ENCODE measurements at places on chromosomes 3 and 15.

DNA sequence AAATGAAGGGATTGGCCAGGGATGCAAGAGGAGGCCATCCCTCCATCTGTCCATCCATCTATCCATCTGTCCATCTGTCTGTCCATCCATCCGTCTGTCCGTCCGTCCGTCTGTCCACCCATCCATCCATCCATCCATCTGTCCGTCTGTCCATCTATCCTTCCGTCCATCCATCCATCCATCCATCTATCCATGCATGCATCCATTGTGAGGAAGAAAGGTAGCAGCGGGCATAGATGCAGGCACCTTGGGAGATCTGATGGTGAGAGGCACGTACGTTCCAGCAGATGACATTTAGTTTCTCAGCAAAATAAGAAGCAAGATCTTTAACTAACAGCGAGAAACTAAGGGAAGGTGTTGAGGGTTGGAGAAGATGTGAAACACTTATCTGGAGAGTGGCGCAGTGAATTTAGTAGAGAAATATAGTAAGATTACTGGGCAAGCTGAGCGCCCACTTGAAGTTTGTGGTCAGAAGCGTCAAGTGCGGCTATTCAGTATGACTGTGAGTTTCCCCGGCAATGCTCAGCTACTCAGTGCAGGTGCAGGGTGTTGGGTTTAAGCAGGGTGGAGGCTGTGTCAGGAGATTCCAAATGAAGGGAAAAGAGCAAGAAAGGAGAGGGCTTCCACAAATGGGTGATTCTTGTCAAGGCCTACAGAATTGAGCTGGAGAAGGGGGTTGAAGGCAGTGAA, 22.4 kb upstream of the SRP14 start:
- no peak for DNase-seq

GRCh38 chr15:63994073-63994600, 52.1 kb downstream of the DAPK2 start:
- no peak for DNase-seq

DNA sequence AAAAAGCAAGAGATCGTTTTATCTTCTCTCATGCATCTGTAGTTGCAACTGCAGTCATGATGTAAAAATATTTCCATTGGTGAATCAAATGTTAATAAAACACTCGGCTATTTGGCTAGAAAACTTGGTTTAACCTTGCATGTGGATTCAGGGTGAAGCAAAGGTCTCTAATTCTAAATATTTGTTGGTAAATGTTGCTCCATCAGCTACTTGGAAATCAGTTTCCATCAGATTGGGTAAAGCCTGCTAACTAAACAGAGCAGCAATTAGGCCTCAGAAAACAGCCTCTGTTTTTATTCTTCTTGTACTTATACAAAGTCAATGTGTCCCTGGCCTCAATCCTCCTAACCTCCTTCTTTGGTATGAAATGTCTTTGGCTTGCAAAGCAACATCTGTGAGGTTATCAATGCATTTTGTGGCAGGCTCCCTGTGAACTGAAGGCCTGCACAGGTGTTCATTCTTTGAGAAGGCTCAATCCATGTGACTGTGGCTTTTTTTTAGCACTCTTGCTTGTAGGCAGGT, 312.3 kb downstream of the WDR72 start:
- DNase-seq: no peak

- DNase-seq: no peak
Measured at GRCh38 chr3:162770551-162770950, 1273.9 kb downstream of the OTOL1 start.

GRCh38 chr3:169297214-169297613, 366.3 kb downstream of the MECOM start:
- no peak for DNase-seq

GRCh38 chr3:128549283-128550112, 56.5 kb upstream of the GATA2 start:
- no peak for DNase-seq

DNA sequence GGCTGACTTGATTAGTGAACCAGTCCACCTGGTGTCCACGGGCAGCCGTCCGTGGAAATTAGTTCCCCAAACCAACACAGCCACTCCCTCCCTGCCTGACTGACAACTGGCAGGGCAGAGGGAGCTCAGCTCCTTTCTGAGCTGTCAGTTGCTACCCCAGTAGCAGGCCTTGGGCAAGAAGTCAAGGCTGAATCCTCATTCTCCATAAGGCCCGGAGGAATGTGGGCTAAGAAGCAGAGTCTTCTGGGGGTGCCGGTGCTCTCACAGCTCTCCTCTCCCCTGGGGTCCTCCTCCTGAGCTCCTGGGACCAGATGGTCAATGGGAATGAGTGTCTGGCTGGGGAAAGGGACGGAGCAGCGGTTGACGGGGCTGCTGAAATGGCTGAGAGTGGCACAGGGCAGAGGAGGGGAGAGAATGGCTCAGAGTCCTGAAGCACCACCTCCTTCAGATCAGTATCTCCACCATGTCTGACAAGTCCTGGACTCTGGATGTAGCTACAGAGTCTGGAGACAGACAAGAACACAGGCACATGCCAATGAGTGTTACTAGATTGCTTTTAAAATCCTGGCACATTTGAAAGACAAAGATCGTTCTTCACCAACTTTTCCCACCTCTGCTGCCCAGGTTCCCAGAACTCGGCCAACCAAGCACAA, 16.9 kb downstream of the AMOTL2 start:
- DNase-seq: no peak

GRCh38 chr3:69658514-69659140, 80.6 kb upstream of the MITF start:
- no peak for DNase-seq

GRCh38 chr15:35330048-35330695, 215.8 kb downstream of the DPH6 start:
- no peak for DNase-seq

DNA sequence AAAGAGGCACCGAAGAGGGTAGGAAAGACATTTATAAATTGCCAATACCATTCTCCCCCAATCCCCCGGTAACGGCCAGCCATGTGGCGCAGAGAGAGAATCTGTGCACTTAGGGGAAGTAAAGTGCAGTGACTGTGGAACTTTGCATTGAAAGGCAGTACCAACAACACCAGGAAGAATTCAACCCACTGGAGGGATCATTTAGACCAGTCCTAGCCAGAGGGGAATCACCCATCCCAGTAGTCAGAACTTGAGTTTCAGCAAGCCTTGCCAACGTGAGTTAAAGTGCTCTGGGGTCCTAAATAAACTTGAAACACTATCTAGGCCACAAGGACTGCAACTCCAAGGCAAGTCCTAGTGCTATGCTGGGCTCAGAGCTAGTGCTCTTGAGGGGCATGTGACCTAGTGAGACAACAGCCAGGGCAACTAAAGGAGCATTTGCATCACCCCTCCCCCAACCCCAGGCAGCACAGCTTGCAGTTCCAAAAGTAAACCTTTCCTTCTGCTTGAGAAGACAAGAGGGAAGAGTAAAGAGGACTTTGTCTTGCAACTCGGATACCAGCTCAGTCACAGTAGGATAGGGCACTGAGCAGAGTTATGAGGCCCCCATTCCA, 15.0 kb downstream of the CEP70 start:
- no peak for DNase-seq

GRCh38 chr3:168342946-168343850, 247.5 kb upstream of the GOLIM4 start:
- no peak for DNase-seq

DNA sequence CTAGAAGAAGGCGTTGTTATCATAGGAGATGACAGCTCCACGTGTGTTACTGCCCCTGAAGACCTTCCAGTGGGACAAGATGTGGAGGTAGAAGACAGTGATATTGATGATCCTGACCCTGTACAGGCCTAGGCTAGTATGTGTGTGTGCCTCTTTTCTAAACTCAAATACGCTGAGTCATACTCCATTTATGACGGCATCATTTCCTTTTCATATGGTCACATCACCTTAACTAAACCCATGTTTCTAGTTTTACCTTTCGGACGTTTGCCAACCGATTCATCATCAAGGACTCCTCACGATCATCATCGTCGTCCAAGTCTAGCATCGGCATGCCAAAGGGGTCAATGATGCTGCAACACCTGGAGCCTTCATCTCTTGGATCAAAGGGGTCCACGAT, 149.0 kb downstream of the CBLB start:
- DNase-seq: no peak

DNA sequence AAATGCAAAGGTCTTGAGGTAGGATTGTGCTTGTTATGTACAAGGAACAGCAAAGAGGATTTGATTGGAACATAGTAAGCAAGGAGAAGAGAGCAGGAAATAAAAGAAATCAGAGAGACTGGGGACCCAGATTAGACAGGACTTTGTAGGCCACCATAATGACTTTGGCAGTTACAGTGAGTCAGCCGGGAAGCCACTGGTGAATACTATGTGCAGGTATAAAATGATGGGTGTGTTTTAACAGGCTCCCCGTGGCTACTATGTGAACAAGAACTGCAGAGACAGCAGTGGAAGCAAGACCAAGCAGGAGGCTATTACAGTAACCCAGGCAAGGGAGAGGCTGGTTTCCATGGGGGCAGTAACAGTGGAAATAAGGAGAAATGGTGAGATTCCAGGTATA, 55.2 kb downstream of the NPTN start:
- DNase-seq: no peak

DNA sequence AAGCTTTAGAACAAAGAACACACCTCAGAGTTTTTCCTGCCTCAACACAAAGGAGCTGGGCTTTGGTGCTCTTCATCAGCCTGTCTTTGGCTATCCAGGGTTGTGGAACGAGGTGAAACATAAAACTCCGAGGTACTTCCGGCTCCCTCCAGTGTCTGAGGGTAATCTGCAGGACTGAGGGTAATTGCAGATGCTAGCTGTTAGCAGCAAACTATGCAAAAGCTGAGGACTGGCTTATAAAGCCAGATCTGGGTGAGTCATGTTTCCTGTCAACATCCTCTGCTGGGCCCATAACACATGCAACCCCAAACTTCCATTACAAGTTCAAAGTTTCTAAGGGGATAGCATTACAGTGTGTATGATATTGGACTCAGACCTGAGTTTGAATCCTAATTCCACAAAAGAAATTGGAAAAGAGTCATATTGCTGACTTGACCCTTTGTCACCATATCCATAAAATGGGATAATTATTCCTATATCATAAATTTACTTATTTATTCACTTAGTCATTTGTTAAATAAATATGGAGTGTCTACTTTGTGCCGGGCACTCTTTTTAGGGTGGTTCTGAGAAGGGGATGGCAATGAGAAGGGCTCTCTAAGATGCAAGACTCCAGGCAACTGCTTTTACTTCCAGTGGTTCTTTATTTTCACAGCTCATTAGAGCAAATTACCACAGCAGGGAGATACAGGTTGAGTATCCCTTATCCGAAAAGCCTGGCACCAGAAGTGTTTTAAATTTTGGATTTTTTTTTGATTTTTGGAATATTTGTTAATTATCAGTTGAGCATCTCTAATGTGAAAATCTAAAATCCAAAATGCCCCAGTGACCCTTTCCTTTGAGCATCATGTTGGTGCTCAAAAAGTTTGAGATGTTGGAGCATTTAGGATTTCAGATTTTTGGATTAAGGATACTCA, 9.5 kb upstream of the TRIM69 start:
- no peak for DNase-seq

DNA sequence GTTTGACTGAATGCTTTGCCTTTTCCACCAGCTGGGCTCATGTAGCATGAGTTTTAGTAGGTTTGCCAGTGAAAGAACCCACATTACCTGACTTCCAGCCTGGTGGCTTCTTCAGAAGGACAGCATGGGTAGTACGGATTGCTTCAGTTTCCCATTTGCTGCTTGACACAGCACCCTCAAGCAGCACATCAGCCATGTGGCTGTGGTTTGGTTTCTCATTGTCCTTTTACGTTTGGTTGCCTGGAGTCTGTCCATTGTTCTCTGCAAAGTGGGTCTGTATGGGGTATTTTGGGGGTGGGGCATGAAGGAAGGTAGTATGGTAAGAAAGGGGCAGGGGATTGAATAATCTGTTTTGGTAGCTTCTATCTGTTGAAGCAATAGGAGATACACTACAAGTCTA, 227.2 kb upstream of the ICE2 start:
- no peak for DNase-seq

DNA sequence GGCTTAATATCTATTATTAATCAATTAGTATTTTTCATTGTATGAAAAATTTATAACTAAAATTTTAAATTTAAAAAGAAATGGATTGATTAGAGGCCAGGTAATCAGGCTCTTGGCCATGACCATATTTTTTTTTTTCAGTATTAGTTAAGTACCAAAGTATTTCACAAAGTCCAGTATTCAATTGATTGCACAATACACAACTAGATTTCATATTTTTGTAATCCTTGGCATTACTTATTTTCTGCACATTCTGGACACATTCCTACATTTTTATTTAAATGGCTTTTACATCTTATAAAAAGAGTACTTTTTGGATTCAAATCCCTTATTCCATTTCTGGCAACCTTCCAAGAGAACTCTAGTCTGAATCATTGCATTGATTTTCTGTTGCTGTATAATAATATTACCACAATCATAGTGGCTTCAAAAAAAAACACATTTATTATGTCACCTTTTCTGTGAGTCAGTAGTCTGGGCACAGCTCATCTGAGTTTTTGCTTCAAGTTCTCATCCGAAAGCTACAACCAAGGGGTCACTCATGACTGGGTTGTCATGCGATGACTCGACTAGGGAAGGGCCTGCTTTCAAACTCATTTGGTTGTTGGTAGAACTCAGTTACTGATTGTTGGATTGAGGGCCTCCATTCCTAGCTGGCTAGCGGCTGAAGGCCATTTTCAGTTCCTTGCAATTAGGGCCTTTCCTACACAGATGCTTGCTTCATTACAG, 90.7 kb downstream of the CNTN6 start:
- no peak for DNase-seq

GRCh38 chr15:63344731-63345390, 36.8 kb downstream of the CA12 start:
- no peak for DNase-seq

DNA sequence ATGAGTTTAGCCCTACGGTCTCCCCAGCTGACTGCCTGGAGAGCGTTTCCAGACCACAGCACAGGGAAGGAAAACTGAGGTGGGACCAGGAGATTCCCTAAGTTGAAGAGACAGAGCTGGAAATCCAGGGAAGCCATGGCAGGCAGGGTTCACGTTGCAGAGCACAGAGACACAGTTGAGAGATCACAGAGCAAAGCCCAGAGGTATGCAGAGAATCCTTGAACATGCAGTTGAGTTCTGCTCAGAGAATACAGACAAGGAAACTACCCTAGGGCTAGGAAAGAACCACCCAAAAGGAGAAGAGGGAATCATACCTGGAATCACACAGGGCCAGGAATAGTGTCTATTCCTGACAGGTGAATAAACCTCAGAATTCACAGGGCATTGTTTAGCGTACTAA, 14.3 kb downstream of the SLC28A1 start:
- DNase-seq: no peak

GRCh38 chr3:116607205-116607604, 102.4 kb upstream of the TUSC7 start:
- no peak for DNase-seq

DNA sequence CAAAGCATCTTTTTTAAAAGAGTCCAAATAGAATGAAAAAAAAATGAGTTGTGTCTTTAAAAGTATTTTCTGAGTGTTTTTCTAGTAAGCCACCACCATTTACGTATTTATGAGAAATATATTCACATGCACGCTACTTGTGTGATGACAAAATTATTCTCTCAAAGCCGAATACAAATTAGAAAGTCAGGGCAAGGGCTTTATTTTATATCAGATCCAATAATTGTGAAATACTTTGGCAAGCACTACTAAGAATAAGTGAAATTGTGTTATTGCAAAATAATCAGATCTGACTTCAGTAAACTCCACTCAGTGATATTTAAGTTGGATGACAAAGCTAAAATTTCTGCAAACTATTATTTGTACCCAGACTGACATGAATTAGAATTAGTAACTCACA, 589.3 kb upstream of the KCNMB2 start:
- DNase-seq: no peak
